ENCODE measurements at places on chromosomes 13 and 19. TPM values are rescaled to one million over a fixed set of nuclear protein-coding genes. Genes with fewer than 3 reads are reported as not detected.

LHB gene
- total RNA-seq = not detected

CNMD gene
- total RNA-seq = 2.8 TPM

IGFL1 gene
- total RNA-seq = not detected

TSHZ3 gene
- total RNA-seq = 3.0 TPM

EMP3 gene
- 27.4 TPM for total RNA-seq

ETV2 gene
- total RNA-seq = 1.8 TPM

FPR3 gene
- not detected for total RNA-seq

Data from neural crest cell (in vitro differentiated cells).